ENCODE measurements at places on chromosomes 4 and X. TPM values are rescaled to one million over a fixed set of nuclear protein-coding genes. Genes with fewer than 3 reads are reported as not detected.

DNA sequence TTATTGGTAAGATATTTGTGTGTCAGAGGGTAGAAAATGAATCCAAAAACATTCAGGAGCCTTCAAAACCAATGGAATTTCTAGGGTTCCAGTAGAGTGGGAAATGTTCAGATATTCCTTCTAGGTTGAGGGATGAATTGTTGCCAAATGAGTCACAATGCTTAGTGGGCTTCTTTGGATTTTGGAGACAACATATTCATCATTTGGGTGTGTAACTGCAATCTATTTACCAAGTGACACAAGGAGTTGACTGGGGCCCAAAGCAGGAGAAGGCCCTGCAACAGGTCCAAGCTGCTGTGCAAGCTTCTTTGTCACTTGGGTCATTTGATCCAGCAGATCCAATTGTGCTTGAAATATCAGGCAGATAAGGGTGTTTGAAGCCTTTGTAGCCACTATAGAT is 551.5 kb upstream of the PITX2 start:
- H3K4me1 ChIP-seq, result no peaks in the 10 kb centered on the region
- H3K36me3 ChIP-seq, result no peaks in the 10 kb centered on the region
- no peaks in the 10 kb centered on the region for H3K27me3 ChIP-seq
- H3K27ac ChIP-seq, result no peak overlapping the region

MTNR1A gene
- total RNA-seq, result 0.80 TPM

GRCh38 chr4:3518941-3519340 is 13.3 kb downstream of the LRPAP1 start:
- no peak overlapping the region for H3K27ac ChIP-seq
- H3K4me1 ChIP-seq, result no peaks in the 10 kb centered on the region
- no peaks in the 10 kb centered on the region for H3K27me3 ChIP-seq
- DNase-seq, result no peak

DNA sequence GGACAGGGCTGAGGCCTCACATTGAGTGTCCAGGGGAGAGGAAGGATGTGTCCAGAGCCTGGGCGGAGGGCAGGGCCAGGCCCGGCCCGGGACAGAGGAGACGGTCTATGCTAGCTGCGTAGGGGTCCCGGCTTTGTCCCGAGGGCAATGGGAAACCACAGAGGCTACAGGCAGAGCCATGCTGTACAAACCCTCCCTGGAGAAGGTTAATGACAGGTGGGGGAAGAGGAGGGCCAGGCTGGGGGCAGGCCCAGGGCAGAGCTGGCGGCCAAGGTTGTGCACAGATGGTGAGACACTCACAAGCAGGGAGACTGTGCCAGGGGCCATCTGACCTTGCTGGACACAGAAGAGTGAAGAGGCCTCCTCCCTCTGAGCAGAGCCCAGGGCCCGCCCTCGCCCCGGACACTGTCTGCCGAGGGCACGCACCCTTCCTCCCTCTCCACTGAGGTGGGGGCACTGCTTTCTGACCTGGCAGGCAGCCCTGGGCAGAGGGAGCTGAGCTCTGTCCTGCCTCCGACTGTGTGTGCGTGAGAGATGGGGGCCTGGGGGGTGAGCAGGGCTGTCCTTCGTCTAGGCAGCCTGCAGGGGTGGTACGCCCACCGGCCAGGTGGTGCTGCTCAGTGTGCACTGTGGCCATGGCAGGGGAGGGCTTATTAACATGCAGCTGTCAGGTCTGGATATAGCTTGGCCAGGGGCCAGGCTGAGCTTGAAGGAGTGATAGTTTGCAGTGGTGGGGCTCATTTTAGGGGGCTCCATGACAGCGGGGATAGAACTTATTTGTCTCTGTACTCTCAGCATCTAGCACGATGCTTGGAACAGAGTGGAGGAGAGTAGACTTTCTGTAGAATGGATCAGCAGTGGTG is 75.7 kb upstream of the LRPAP1 start:
- H3K4me1 ChIP-seq, result peaks cover 15% of the 10 kb centered on the region
- no peaks in the 10 kb centered on the region for H3K27me3 ChIP-seq
- no peaks in the 10 kb centered on the region for H3K36me3 ChIP-seq
- DNase-seq, result no peak

DNA sequence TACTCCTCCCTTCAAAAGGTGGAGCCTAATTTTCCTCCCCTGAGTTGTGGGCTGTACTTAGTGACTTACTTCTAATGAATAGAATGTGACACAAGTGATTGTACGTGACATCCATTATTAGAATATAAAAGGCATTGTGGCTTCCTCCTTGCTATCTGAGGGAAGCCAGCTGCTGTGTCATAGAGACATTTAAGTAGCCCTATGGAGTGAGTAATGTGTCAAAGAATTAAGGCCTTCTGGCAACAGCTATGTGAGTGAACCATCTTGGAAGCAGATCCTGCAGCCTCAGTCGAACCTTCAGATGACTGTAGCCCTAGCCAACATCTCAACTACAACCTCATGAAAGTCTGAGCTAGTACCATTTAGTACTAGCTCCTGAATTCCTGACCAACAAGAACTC is 76.1 kb downstream of the BCOR start:
- H3K27me3 ChIP-seq, result no peaks in the 10 kb centered on the region
- no peak overlapping the region for H3K4me3 ChIP-seq
- H3K27ac ChIP-seq, result no peak overlapping the region
- no peak for DNase-seq

GRCh38 chr4:102825261-102826091 is 1.9 kb downstream of the UBE2D3 start:
- no peak for DNase-seq
- H3K27me3 ChIP-seq, result no peaks in the 10 kb centered on the region
- no peak overlapping the region for H3K27ac ChIP-seq
- H3K36me3 ChIP-seq, result peaks cover 3% of the 10 kb centered on the region
- H3K4me3 ChIP-seq, result no peak overlapping the region

- H3K36me3 ChIP-seq, result no peaks in the 10 kb centered on the region
- H3K4me1 ChIP-seq, result peaks cover 20% of the 10 kb centered on the region
- peaks cover 92% of the 10 kb centered on the region for H3K27me3 ChIP-seq
- no peak for DNase-seq
- H3K4me3 ChIP-seq, result no peak overlapping the region
Measured at GRCh38 chr4:153798420-153798819, 9.5 kb upstream of the SFRP2 start.

GRCh38 chr4:6445403-6446129 is 26.8 kb downstream of the PPP2R2C start:
- H3K4me3 ChIP-seq, result no peak overlapping the region
- H3K4me1 ChIP-seq, result peaks cover 24% of the 10 kb centered on the region
- DNase-seq, result no peak
- H3K27ac ChIP-seq, result peak overlapping the region; percentile 47

DNA sequence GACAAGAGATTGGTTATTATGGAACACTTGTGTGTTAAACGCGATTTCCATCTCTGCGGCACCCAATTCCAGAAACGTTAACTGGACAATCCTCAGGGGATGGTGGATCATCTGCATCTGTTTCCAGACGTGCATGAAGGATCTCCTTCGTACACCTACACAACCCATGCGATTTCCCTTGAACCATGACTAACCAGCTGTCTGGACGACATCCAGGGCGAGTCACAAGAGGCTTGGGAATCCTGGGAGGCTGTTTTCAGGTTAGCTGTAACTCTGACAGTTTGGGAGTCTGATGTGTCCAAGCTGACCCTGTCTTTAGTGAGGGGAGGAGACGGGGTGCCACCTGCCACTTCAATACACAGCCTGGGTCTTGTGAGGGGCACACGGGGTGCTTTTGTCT is 84.5 kb downstream of the GATB start:
- H3K27me3 ChIP-seq, result no peaks in the 10 kb centered on the region
- H3K36me3 ChIP-seq, result no peaks in the 10 kb centered on the region
- no peak for DNase-seq
- H3K4me3 ChIP-seq, result no peak overlapping the region

DNA sequence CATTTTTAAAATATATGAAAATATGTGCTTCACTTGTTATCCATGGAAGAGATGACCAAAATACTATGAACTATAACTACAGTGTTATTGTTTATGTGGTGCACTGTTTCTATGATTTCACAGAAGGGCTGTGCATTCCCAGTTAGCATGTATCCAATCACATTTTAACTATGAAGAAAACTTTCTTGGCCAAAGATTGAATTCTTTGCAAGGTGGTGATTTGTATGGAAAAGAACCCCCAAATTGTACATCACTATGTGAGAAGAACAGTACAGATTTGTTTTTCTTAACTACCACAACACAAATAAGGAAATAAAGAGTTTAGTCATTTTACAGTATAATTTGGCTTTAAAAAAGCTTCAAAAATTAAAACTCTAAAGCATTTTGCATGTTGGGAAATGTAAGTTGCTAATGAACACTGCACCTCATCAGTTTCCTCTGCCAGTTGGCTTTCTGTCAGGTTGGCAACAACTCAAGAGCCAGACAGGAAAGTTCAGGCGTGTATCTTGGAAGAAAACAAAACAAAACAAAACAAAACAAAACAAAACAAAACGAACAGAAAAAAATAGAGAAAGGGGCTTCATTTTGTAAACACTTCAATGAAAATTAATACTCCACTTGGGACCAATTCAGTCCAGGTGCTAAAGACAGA is 237.0 kb downstream of the SCFD2 start:
- no peak overlapping the region for H3K4me3 ChIP-seq
- H3K27ac ChIP-seq, result no peak overlapping the region
- H3K27me3 ChIP-seq, result no peaks in the 10 kb centered on the region
- H3K36me3 ChIP-seq, result no peaks in the 10 kb centered on the region
- DNase-seq, result no peak

- H3K27ac ChIP-seq, result no peak overlapping the region
- peaks cover 2% of the 10 kb centered on the region for H3K27me3 ChIP-seq
- H3K4me3 ChIP-seq, result no peak overlapping the region
- DNase-seq, result no peak
Measured at GRCh38 chr4:1743975-1744374, 22.7 kb downstream of the TACC3 start.

NAA11 gene
- not detected for total RNA-seq

CCDC158 gene
- total RNA-seq, result not detected

GRCh38 chrX:152930516-152930915 is 32.6 kb downstream of the ZNF185 start:
- H3K27me3 ChIP-seq, result no peaks in the 10 kb centered on the region
- no peak overlapping the region for H3K27ac ChIP-seq
- no peaks in the 10 kb centered on the region for H3K4me1 ChIP-seq
- peaks cover 5% of the 10 kb centered on the region for H3K36me3 ChIP-seq
- no peak overlapping the region for H3K4me3 ChIP-seq
- no peak for DNase-seq

All from mesothelial cell of epicardium (in vitro differentiated cells).